ENCODE measurements at places on chromosomes 16 and 17.
A peak's percentile ranks its signal among the peaks of the same experiment; 100 is the strongest.

DNA sequence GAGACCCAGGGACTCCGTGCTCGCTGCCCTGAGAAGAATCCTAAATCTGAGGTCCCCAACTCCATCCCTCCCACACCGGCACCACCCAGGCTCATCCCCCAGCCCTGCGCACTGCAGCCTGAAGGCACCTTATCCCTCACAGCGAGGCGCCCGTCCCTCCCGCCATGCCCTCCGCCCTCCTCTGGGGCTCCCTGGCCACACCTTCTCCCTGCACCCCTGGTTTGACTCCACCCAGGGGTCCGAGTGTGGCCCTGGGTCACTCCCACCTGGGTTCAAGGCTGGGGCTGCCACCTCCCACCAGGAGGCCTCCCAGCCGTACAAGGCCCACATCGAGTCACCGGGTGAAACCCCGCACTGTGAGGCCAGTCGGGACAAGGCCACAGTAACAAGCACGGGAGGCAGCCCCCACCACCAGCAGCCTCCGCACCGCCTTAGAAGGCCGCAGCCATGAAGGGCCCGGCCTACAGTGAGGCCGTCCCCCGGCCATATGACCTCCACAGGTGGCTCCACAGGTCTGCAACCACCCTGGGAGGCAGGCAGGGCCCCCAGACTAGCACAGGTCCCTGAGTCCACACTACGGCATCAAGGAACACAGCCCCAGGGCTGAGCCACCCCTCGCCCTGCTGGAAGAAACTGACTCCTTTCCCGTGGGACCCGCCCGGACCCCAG, 8.3 kb downstream of the HAGH start:
- DNase-seq = no peak

- DNase-seq = no peak
Observed at GRCh38 chr16:86049641-86050040, 150.7 kb downstream of the IRF8 start.

GRCh38 chr16:75048530-75048929, 49.7 kb downstream of the ZNRF1 start:
- no peak for DNase-seq

GRCh38 chr16:4685292-4685691, 8.1 kb upstream of the NUDT16L1 start:
- no peak for DNase-seq

DNA sequence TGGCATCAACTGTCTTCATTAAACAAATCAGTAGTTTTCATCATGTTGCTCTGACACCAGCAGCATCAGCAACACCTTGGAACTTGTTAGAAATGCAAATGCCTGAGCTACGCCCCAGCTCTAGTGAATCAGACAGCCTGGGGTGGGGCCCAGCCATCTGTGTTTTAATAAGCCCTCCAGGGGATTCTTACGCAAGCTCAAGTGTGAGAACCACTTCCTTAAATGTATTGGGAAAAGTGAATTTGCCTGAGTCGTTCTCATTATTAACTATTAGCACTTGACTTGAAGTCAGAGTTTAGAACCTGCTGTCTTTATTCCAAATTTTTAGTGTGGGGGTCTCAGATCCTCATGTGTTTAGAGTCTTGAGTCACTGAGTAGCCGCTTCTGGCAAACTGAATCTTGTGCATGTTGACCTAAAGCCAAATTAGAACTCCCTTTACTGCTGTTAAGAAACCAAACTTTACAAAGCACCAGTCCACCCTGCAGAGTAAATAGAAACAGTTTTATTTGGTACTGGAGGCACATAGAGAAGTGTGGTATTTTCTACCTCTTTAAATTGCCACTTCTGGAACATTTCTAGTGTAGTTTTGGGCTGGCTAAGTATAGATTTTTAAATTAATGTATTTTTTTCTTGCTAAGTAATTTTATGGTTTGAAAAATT, 137.4 kb upstream of the COX10 start:
- DNase-seq = no peak

DNA sequence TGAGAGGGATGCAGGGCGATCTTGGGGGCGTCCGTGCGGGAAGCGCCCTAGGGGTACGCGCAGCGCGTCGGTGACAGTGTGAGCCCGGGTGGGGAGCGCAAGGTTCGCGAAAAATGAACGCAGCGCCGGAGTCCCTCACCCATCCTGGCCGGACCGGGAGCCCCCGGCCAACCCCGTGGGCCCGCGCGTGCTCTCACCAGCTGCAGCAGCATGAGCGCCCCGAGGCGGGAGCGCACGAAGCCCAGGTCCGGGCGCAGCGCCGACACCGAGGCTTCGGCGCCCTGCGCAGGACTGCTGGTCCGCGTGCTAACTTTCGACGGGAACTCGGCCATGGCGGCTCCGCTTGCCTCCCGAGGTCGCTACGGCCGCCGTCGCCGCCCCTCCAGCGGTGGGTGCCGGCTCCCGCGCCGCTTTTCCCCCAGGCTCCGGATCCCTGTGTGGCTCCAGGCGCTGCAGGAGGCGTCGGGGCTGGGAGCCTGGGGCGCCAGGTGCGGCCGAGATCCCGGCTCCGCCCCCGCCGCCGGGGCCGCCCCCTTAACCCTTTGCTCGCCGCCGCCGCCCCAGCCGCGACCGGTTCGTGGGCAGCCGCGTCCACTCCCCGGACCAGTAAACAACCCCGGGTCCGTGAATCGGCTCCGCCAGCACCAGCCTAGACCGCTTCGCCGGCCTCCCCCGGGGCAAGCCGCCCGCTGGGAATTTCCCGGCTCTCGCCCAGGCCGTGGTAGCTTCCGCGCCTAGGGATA, at the start of gene PLLP:
Gene PLLP (minus strand): TSS at position 464 of the 743 bp plus-strand sequence. CDS start 132 bp downstream, at position 332.
- no peak for DNase-seq

- peak; percentile 48 for DNase-seq
Observed at GRCh38 chr16:51592001-51592501, 441.0 kb upstream of the SALL1 start.

- no peak for DNase-seq
Observed at GRCh38 chr16:86614699-86615098, 36.4 kb downstream of the FOXL1 start.
